ENCODE measurements at places on chromosomes 12 and 14.

DNA sequence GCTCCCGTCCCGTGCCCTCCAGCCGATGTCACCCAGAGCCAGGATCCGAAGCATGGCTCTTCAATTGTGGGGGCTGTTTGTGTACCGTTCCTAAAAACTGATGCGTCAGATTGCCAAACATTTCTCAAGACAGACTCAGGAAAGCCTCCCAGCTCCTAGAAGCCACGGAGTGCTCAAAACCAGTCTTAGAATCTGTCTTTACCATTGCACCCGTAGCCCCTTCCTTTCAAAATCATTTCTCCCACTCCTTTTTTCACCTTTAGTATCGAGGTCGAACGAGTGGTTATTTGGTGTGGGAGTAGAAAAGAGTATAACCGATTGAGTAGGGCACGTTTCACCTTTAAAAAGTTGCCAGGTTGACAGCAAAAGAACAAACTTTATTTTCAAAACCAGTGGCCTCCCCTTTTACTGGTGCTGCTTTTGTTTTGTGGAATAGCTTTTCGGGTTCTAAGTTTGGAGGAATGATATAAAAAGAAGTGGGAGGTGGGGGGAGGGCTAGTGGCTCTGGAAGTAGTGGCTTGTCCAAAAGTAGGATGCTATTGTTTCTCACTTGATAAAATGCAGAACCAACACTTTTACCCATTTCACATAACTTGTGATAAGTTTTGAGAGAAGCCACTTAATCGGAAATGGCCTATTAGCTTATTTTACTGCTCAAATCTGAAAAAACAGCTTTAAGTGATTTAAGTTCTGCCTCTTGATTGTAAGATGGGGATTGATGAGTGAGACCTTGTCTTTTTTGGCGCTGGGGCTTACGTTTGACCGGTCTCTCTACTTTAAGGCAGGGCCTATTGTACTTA is 803 bp downstream of the STK38L start:
- no peak for DNase-seq

DNA sequence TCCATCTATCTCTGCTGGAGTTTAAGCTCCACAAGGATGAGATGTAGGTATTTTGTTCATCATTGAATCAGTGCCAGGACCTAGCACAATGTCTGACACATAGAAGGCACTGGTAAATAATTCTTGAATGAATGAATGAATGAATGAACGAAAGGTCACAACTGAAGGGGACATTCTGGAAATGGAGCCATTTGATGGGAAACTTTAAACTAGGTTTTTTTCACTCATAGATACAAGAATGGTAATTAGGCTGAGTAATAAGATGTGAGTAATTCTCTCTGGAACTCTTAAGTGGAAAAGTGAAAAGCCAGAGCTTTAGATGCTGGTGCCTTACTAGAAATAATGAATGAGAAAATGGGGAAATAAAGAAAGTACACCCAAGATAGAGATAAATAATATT is 44.3 kb downstream of the SCN8A start:
- DNase-seq, result no peak

- no peak for DNase-seq
These were observed 106.7 kb downstream of the RPS29 start for GRCh38 chr14:49479432-49479831.

GRCh38 chr14:90017371-90017770 is 44.4 kb upstream of the KCNK13 start:
- no peak for DNase-seq

GRCh38 chr14:64826845-64827244 is 52.9 kb downstream of the SPTB start:
- no peak for DNase-seq

GRCh38 chr12:98533723-98534251 is 18.4 kb downstream of the TMPO start:
- no peak for DNase-seq

GRCh38 chr12:106780010-106780631 is 5.6 kb downstream of the RIC8B start:
- DNase-seq, result no peak

- DNase-seq, result no peak
These were observed 3.4 kb upstream of the SALL2 start for GRCh38 chr14:21529515-21529914.

- no peak for DNase-seq
These were observed 292.1 kb downstream of the GLT1D1 start for GRCh38 chr12:129145381-129145780.

DNA sequence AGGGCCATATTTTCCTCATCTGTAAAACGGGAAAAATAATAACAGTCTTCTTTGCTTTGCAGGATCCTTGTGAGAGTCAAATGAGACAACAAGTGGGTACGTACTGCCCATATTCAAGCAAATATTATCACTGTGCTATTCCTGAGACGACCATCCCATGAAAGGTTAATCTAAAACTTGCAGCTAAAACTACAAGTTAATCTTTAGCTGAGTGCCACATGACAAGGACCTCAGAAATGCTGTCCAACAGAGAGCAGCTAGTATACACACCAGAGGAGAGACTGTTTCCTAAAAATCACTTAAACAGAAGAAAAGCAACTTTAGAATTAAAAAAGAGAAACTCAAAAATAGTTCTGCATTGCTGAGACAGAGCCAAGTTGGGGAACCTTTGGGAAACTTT is 162.7 kb upstream of the TMTC2 start:
- DNase-seq, result no peak

DNA sequence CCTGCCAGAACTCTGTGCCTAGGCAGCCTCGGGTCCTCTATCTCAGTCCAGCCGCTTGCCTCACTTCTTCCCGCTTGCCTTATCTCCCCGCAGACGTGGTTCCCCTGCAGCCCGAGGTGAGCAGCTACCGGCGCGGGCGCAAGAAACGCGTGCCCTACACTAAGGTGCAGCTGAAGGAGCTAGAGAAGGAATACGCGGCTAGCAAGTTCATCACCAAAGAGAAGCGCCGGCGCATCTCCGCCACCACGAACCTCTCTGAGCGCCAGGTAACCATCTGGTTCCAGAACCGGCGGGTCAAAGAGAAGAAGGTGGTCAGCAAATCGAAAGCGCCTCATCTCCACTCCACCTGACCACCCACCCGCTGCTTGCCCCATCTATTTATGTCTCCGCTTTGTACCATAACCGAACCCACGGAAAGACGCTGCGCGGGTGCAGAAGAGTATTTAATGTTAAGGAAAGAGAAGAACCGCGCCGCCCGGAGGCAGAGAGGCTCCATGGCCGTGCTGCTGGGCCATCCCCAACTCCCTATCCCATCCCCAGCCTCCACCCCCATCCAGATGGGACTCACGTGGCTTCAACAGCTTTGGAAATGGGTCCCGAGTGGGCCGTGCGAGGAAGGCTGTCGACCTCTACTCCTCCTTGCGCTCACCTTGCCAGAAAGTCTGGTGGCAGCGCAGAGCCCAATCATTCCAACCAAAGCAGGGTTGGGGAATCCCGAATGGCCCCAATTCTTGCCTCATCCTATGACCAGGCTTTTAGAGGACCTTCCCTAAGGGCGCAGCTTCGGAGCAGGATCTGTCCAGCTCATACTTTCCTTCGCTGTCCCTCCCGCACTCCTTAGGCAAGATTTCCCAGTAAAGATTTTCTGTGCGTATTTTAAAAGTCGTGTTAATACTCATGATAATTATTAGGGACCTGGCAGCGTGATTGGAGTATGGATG is 6.5 kb downstream of the HOXC13 start:
- DNase-seq, result no peak

GRCh38 chr12:66195242-66195641 is 6.2 kb downstream of the IRAK3 start:
- no peak for DNase-seq

DNA sequence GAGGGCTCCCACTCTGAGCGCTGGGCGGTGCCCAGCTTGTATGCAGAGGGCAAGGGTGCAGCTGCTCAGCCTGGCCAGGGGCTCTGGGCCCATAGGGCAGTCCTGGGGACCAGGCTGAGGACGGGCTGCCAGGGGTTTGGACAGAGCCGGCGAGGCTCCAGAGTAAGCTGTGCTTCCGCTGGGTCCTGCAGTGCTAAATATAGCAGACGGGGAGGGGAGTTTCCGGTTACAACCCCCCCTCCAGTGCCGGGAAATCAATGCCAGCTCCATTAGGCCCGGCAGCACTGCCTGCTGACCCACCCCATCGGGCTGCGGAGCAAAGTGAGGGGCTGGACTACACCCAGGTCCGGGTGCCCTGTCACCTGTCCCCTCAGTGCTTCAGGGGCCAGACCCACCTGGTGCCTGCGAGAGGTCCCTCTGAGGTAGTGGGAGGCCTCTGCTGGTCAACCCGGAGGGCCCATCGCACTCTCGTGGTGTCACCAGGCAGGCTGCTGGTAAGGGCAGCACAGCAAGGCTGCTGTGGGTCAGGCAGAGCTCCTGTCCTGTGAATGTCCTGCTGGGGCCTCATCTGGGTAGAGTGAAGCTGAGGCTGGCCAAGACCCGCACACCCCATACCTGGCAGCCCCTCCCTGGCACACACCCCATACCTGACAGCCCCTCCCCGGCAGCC is 2.6 kb upstream of the JAG2 start:
- no peak for DNase-seq
